ENCODE measurements at places on chromosomes 2 and 18.

DNA sequence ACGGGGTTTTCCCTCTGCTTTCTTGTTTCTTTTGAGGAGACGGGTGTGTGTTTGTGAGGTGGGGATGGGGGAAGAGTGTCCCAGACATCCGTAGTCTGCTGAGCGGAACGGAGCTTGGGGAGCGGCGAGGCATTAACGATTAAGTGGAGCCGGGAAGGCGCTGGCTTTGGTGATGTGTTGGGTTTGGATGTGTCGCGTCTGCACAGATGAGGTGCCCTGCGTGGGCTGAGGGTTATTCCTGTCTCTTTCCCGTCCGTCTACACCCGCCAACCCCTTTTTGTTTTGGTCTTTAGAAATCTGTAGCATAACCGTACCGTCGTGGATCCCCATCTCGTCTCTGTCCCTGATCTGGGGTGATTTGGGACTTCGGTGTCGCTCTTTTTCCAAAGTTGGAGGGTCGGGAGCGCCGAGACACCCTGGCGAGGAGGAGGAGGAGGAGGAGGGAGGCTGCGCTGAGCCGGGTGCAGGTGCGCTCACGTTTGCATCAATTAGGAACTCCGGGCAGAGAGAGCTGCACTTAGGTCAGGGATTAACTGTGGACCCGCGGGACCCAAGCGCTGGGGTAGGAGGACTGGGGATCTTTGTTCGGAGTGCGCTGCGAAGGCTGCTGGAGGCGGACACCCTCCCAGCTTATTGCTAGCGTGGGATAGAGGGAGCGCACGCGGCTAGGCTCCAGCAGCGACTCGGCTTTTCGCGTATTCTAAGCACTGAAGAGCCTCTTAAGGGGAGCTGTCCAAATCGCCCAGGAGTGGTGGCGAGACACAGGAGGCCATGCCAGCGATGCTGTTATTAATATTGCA, 720.3 kb downstream of the DPP10 start:
- DNase-seq, result no peak

GRCh38 chr2:144459937-144460336, 60.0 kb downstream of the ZEB2 start:
- DNase-seq, result no peak

DNA sequence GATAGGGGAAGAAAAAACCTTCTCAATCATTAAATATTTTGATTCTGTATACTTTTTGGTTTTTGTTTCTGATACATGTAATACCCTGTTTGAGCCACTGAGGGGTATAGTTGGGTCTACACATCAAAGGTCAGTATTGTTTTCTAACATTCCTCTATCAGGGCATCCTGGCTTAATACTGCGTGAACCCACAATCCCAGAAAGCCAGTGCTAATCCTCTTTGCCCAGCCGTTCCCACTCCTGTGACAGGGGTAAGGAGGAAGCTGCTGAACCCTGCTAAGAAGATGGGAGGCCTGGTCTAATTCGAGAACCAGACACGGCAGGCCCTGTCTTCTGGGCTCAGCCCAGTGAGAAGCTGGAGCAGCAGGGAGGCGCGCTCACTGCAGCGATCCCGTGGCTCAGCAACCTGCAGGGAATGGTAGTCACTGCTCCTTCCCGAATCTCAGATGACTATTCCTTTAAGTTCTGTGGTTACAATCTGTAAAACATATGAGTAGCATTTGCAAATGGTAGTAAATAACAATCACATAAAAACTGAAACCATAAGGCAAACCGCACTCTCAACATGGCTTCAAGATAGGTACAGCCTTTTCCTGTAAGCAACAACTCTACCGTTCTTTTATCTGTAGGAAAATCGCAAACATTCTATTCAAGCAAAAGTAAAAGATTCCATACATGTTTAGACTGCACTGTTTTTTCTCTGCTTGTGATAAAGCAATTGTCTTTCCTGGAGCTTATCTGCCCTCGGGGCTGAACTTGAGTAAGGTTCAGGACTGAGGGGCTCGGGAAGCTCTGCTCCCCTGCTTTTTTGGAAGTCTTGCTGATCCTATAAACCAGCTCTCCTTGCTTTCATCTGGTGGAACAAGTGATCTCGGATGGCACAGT, 87.0 kb downstream of the EPB41L3 start:
- DNase-seq, result peak; percentile 26

DNA sequence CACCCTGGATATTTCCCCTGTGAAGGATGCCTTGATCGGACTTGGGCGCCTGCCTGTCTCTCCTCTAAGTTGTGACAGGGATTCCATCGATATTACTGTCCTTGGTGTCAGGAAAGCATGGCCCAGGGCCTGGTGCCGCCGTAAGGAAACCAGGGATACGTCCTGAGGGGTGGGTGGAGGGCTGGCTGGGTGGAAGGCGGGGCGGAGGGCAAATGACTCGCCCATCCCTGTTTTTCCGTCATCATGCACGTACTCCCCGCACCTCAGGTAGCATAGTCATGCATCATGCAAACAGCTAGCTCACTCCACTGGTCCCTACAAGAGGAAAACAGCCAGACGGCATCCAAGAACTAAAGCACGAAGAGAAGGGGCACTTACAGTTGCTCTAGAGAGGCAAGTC, 57.1 kb downstream of the PXDN start:
- DNase-seq, result no peak

DNA sequence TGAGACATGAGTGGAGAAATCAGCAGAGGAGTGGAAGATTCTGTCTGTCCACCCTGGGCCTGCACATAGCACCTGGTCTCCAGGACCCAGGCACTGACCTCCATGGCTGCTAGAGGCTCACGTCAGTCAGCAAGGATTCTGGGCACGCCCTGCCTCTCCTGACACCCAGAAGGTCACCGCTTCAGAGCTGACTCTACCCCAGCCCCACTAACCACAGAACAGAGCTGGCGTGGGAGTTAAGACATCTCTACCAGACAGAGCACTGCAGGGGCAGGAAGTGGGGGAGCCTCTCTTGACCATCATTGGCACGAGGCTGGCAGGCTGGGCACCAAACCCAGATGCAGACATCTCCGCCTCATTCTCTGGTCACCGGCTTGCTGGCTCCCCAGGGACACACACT, 3.0 kb downstream of the ADCY3 start:
- no peak for DNase-seq

DNA sequence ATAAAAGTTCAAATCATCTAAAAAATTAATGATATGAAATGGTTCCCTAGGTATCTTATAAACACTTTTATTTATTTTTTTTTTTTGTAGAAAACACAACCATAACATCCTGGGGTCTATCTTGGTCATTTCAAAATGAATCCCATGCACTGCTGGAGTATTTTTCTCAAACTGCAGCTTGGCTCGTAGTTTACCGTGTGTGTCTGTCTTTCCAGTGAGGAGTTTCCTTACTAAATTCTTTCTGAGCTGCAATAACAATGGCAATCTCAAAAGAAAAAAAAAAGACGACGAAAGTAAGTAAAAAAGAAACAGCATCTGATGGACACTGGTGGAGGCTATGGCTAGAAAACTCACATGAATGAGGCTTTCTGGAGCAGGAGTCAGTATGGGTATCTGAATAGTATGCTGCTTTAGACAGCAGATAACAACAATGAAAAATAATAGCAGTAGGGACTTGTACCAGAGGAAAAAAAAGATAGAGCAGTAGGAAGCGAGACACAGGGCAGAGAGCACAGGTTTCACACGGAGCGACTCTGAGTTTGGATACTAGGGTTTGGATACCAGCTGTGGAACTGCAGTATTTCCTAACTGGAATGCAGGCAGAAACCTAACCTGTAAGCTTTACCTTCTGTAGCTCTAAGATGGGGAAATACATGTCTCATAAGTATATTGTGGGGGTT, 43.5 kb downstream of the CALCRL start:
- DNase-seq, result no peak

GRCh38 chr18:43574974-43575373, 297.7 kb upstream of the SYT4 start:
- no peak for DNase-seq

GRCh38 chr2:38153476-38154135, 77.7 kb upstream of the CYP1B1 start:
- no peak for DNase-seq

DNA sequence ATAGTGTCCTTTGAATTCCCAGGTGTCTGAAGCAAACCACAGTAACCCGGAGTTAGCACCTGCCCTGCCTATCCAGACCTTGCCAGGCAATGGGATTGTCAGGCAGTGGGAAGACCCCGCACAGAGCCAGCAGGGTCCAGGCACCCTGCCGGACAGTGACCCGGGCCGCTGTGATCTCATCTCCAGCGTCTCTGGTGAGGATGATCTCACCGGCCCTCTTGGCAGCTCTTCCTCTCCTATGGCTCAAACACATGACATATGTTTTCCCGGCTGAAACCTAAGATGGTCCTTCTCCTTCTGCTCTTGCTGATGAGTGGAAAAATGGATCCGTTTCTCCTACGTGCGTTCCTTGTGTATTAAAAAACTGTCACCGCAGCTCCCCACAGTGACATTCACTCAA, 75.1 kb downstream of the ACOXL start:
- DNase-seq, result no peak

GRCh38 chr2:201357221-201357620, at the start of gene FLACC1:
Gene FLACC1, minus strand, starts transcription at chr2:201357345. Its CDS starts 5,941 bp downstream, at chr2:201351404.
- peak; percentile 46 for DNase-seq

GRCh38 chr2:101682311-101682710, 15.2 kb upstream of the MAP4K4 start:
- no peak for DNase-seq

DNA sequence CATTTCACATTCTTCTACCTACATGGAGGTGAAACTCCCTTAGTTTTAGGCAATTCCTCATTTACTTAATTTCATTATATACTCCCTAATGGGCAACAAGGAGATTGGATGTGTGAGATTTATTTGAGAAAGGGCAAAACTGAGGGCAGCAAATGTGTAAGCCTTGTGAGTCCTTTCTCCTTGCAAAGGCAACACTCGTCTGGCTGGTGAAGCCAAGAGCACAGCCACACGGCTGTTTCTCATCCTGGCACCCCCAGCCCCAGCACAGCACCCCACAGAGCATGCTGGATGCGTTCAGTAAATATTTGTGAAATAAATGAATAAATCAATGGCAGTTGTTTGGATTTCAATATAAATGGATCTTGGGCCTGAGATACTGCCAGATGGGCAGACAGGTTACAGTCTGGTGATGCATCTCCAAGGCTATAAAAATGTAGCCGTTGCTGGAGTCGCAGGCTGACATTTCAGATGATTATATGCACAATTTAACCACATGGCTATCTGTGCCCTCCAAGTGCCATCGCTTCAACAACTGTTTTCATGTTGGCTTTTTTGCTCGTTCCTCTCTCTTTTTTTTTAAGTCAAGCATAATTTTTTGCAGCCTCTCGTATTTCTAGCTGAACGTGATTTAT, 154.1 kb upstream of the REV1 start:
- no peak for DNase-seq

All from HEK293T (cell line).